ENCODE measurements at places on chromosomes 2 and 18. TPM values are rescaled to one million over a fixed set of nuclear protein-coding genes. Genes with fewer than 3 reads are reported as not detected.

GRCh38 chr2:46945671-46946070, 30.1 kb upstream of the MCFD2 start:
- DNase-seq = no peak

DNA sequence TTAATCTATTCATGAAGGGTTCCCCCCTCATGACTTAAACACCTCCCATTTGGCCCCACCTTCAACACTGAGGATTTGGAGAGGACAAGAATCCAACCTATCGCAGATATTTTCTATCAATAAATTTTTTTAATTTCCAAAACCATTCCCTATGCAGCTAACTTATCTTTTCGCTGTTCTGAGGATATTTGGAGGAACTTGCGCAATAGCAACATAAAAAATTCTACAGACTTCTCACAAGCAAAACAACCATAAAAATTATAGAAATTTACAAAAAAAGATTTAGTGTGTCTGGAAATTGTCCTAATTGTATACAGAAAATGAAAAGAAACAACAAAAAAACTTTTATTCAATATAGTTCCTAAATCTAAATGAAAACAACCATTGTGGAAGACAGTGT, 1472.7 kb upstream of the ZEB2 start:
- no peak for DNase-seq

GRCh38 chr2:229282758-229283546, 11.9 kb upstream of the PID1 start:
- DNase-seq = no peak

DNA sequence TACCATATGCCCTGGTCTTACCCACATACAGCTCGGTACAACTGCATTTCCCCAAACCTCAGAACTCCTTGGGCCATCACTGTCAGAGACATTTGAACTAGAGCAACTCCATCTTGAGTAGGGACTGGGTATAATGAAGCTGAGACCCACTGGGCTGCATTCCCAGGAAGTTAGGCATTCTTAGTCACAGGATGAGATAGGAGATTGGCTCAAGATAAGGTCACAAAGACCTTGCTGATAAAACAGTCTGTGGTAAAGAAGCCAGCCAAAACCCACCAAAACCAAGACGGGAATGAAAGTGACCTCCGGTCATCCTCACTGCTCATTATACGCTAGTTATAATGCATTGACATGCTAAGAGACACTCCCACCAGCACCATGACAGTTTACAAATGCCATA, 131.3 kb downstream of the PIK3C3 start:
- DNase-seq = no peak

GRCh38 chr2:152120430-152120829, 21.6 kb upstream of the CACNB4 start:
- no peak for DNase-seq

- DNase-seq = no peak
Observed at GRCh38 chr18:27793013-27793785, 383.7 kb downstream of the CDH2 start.

The SLC30A3 gene
- 0.23 TPM for total RNA-seq

The SCN7A gene
- total RNA-seq = not detected

The DCDC2C gene
- total RNA-seq = not detected

The CHST9 gene
- not detected for total RNA-seq

The HOXD8 gene
- not detected for total RNA-seq

The CENPO gene
- 56.4 TPM for total RNA-seq
